ENCODE measurements at places on chromosomes 11 and 22. TPM values are rescaled to one million over a fixed set of nuclear protein-coding genes. Genes with fewer than 3 reads are reported as not detected.

OR5A1 gene
- not detected for total RNA-seq

GRIA4 gene
- 26.6 TPM for total RNA-seq

RCOR2 gene
- 6.9 TPM for total RNA-seq

OR52B4 gene
- not detected for total RNA-seq

C11orf16 gene
- total RNA-seq: not detected

FOLR1 gene
- not detected for total RNA-seq

CREB3L1 gene
- 41.9 TPM for total RNA-seq

LDHAL6A gene
- not detected for total RNA-seq

APOA4 gene
- total RNA-seq: not detected

OR5P2 gene
- not detected for total RNA-seq

PNPLA3 gene
- total RNA-seq: 2.1 TPM

MMP27 gene
- total RNA-seq: not detected
